ENCODE measurements at places on chromosomes 7 and 10. TPM values are rescaled to one million over a fixed set of nuclear protein-coding genes. Genes with fewer than 3 reads are reported as not detected.

The GRID1 gene
- not detected for polyA plus RNA-seq

DNA sequence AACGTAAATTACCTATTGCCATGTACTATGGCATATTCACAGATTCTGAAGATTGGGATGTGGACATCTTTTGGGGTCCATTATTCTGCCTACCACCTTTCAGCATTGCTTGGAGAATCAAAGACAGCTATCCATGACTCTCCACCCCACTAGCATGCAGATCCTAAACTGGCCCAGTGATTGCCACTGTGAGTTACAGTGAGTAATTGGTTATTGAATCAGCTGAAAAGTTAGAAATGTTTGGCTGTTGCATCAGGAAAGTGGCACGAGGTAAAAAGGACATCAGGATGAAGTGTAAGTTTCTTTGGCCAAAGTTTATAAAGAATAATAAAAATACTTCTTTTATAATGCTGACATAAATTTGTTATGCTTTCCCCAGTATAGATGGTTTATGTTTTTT is 148.2 kb upstream of the ETV1 start:
- H3K27ac ChIP-seq, result no peak overlapping the region
- no peaks in the 10 kb centered on the region for H3K4me1 ChIP-seq
- DNase-seq, result no peak
- no peak overlapping the region for H3K4me3 ChIP-seq
- H3K27me3 ChIP-seq, result no peaks in the 10 kb centered on the region

- H3K27me3 ChIP-seq, result no peaks in the 10 kb centered on the region
- DNase-seq, result no peak
- H3K27ac ChIP-seq, result no peak overlapping the region
- no peaks in the 10 kb centered on the region for H3K36me3 ChIP-seq
Measured at GRCh38 chr7:961546-962400, 7.3 kb upstream of the ADAP1 start.

DNA sequence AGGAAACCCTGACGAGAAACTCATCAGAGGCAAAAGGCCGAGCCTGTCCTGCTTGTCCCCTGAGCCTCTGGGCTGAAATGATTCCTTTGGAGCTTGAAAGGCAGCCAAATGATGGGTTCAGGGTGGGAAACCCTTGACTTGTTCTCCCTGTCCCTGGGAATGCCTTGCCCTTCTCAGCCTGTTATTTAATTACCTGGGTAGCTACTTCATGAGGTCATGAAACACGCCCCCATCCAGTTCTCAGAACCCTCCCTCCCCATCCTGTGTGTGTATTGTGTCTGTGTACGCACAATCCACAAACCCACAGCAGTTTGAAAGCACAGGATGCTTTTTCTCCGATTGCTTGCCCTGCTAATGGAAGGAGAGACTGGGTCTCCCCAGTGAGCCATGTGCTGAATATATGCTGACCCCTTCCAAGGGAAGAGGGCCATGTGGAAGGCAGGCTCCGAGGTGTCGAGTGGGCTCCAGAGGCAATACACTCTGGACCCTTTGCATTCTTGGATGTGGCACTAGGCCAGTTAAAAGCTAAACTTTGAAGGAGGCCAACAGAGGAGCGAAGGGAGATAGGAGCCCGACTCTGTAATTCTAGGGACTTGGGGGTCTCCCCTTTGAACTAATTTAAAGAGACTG is 10.6 kb downstream of the DUSP5 start:
- peaks cover 21% of the 10 kb centered on the region for H3K4me1 ChIP-seq
- DNase-seq, result no peak
- H3K36me3 ChIP-seq, result peaks cover 36% of the 10 kb centered on the region
- H3K27ac ChIP-seq, result no peak overlapping the region
- H3K27me3 ChIP-seq, result no peaks in the 10 kb centered on the region
- no peak overlapping the region for H3K4me3 ChIP-seq

GRCh38 chr10:55091691-55092328 is 290.8 kb upstream of the PCDH15 start:
- no peaks in the 10 kb centered on the region for H3K36me3 ChIP-seq
- no peaks in the 10 kb centered on the region for H3K4me1 ChIP-seq
- no peak overlapping the region for H3K27ac ChIP-seq
- H3K27me3 ChIP-seq, result no peaks in the 10 kb centered on the region

- H3K4me1 ChIP-seq, result no peaks in the 10 kb centered on the region
- no peak overlapping the region for H3K27ac ChIP-seq
- H3K4me3 ChIP-seq, result no peak overlapping the region
- peaks cover 4% of the 10 kb centered on the region for H3K27me3 ChIP-seq
- no peak for DNase-seq
Measured at GRCh38 chr7:121273467-121274167, 55.2 kb upstream of the WNT16 start.

DNA sequence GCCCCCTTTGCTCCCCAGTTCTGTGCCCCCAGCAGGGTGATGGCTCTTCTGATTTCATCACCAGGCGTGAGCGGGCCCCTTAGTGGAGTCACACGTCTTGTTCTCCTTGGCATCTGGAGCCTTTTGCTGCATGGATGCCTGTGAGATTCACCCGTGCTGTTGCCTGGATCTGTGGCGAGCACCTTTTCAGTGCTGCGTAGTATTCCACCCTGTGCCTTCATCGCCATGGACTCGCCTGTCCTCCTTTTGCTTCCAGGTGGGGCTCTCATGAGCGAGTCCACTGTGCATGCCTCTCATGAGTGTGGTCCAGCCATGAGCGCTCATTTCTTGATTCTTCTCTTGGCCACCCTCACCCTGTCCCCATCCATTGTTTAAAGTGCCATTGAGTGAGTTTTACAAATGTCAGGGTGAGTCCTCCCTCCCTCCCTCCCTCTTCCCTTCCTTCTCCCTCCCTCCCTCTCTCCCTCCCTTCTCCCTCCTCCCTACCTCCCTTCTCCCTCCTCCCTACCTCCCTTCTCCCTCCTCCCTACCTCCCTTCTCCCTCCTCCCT is 44.0 kb downstream of the UNCX start:
- H3K27me3 ChIP-seq, result no peaks in the 10 kb centered on the region
- H3K36me3 ChIP-seq, result no peaks in the 10 kb centered on the region
- no peak for DNase-seq
- no peak overlapping the region for H3K4me3 ChIP-seq
- H3K27ac ChIP-seq, result no peak overlapping the region
- no peaks in the 10 kb centered on the region for H3K4me1 ChIP-seq

GRCh38 chr10:114347791-114348190 is 56.5 kb downstream of the AFAP1L2 start:
- H3K4me3 ChIP-seq, result no peak overlapping the region
- DNase-seq, result no peak
- H3K36me3 ChIP-seq, result no peaks in the 10 kb centered on the region

The PSMG3 gene
- 47.8 TPM for polyA plus RNA-seq

The RGR gene
- polyA plus RNA-seq, result not detected

DNA sequence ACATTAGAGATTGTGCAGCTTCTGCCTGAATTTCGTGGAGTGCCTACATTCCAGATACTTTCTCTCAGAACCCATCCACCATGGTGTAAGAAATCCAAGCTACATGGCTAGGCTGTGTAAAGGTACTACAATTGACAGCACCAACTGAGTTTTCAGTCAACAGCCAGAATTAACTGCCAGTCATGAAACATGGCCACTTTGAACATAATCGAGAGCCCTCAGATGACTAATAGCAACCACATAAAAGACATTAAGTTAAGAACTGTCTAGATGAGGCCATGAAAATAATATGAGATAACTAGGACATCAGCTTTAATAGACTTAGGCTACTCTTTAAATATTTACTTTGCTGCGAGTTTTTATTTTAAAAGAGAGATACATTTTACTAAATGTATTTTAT is 1106.8 kb upstream of the LRRTM3 start:
- H3K27ac ChIP-seq, result no peak overlapping the region
- DNase-seq, result no peak
- no peaks in the 10 kb centered on the region for H3K27me3 ChIP-seq
- no peaks in the 10 kb centered on the region for H3K36me3 ChIP-seq
- H3K4me1 ChIP-seq, result no peaks in the 10 kb centered on the region

The SFRP5 gene
- 0.93 TPM for polyA plus RNA-seq

DNA sequence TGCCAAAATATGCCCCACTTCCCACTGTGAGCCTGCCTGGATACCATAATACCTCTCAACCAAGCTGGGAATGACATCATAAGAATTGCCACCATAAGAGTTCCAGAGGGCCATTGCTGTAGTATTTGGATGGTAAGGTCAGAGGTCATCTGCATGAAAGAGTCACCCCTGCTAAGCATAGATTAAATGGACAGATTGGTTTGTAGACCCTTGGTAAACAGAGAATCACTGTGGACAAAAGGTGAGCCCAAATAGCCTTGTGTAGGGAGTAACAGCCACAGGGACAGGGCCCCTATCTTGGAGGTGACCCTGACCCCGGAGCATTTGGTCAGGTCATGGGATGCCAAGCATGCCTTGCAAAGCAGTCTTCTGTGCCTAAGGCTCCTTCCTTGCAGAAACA is 129.7 kb downstream of the GPAM start:
- H3K36me3 ChIP-seq, result no peaks in the 10 kb centered on the region
- H3K27ac ChIP-seq, result no peak overlapping the region
- no peaks in the 10 kb centered on the region for H3K27me3 ChIP-seq
- no peaks in the 10 kb centered on the region for H3K4me1 ChIP-seq
- H3K4me3 ChIP-seq, result no peak overlapping the region

DNA sequence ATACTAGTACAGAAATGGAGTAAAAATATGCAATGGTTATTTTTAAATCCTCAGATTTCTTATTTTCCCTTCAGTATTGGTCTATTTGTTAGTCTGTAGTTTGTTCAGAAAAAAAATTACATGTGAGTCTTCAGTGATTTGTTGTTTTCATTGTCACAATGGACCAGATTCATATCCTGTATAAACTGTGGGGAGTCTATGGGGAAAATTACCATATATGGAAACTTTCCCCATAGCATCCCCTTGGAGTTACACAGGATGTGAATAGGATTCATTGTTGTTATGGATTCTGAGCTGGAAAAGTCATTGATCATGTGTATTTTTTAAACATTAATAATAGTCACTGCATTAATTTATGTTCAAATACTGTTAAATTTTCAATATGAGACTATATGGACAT is 72.6 kb downstream of the ST7 start:
- H3K4me3 ChIP-seq, result no peak overlapping the region
- H3K27me3 ChIP-seq, result no peaks in the 10 kb centered on the region
- no peaks in the 10 kb centered on the region for H3K4me1 ChIP-seq
- no peaks in the 10 kb centered on the region for H3K36me3 ChIP-seq
- DNase-seq, result no peak
- no peak overlapping the region for H3K27ac ChIP-seq

- no peak overlapping the region for H3K4me3 ChIP-seq
- no peaks in the 10 kb centered on the region for H3K27me3 ChIP-seq
- no peak for DNase-seq
- no peaks in the 10 kb centered on the region for H3K36me3 ChIP-seq
Measured at GRCh38 chr7:156554488-156554887, 86.1 kb upstream of the RNF32 start.

The NUTM2D gene
- not detected for polyA plus RNA-seq

- DNase-seq, result no peak
- peaks cover 93% of the 10 kb centered on the region for H3K36me3 ChIP-seq
- peak overlapping the region; percentile 18 for H3K27ac ChIP-seq
Measured at GRCh38 chr10:6022660-6023059, 39.5 kb downstream of the IL2RA start.

DNA sequence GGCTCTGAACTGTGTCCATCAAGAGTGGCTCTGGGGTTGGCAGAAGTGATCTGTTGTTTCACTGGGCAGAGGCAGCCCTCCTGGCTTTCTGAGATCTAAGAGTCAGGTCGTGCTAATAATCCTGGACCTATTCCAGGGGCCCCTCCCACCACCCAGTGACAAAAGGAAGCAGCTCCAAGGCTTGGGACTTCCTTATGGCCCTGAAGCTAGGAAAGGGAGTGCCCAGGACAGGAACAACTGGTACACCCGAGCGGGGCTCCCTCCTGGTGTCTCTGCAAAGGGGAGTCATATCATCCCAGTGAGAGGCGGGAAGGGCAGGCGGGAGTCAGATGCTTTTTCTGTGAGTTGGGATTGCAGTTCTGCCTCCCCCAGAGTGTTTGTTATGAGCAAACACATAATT is 32.3 kb downstream of the RPS24 start:
- no peaks in the 10 kb centered on the region for H3K36me3 ChIP-seq
- no peaks in the 10 kb centered on the region for H3K27me3 ChIP-seq
- no peak for DNase-seq
- H3K4me1 ChIP-seq, result no peaks in the 10 kb centered on the region

- DNase-seq, result peak; percentile 53
- H3K4me1 ChIP-seq, result peaks cover 14% of the 10 kb centered on the region
- H3K36me3 ChIP-seq, result no peaks in the 10 kb centered on the region
- peaks cover 2% of the 10 kb centered on the region for H3K27me3 ChIP-seq
- H3K27ac ChIP-seq, result peak overlapping the region; percentile 83
Measured at GRCh38 chr7:26863518-26864308, 677 bp downstream of the SKAP2 start.

GRCh38 chr10:49068672-49069217 is 46.6 kb downstream of the VSTM4 start:
- H3K4me1 ChIP-seq, result no peaks in the 10 kb centered on the region
- no peaks in the 10 kb centered on the region for H3K36me3 ChIP-seq
- DNase-seq, result no peak
- H3K27me3 ChIP-seq, result peaks cover 3% of the 10 kb centered on the region
- no peak overlapping the region for H3K4me3 ChIP-seq

GRCh38 chr10:113177156-113177935 is 227.3 kb downstream of the TCF7L2 start:
- peaks cover 2% of the 10 kb centered on the region for H3K27me3 ChIP-seq
- no peak overlapping the region for H3K27ac ChIP-seq
- no peaks in the 10 kb centered on the region for H3K4me1 ChIP-seq
- no peaks in the 10 kb centered on the region for H3K36me3 ChIP-seq
- no peak for DNase-seq
- no peak overlapping the region for H3K4me3 ChIP-seq

The GPR26 gene
- polyA plus RNA-seq, result not detected

DNA sequence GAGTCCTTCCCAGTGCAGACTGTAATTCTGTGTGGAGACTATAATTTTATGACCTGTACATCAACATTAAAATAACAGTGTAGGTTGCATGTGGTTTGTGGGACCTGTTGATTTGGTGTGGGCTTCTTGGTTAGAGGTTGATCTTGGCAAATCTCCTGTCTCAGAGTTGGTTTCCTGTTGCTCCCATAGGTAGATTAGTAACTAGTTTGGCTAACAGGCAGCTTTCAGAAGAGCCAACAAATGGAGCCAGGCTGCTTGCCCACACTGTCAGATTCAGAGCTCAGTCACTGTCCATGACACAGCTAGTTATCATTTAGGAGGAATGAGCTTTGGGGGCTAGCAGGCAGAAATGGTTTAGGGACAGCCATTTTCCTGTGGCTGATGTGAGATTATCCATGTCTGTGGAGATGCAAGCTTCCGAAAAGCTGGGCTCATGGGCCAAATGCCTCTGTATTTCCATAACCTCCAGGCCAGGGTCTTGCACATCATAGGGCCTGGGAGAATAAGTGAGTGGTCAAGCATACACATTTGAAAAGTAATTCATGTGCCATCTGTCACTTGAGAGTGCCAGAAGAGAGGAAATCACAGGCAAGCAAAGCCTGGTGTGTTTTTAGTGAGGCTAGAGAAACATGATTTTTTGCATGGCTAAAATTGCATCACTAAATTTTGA is 33.4 kb downstream of the CCM2 start:
- peak overlapping the region; percentile 76 for H3K4me3 ChIP-seq
- no peak for DNase-seq
- peaks cover 91% of the 10 kb centered on the region for H3K4me1 ChIP-seq
- peaks cover 44% of the 10 kb centered on the region for H3K36me3 ChIP-seq
